ENCODE measurements at places on chromosomes 16 and 17.
A peak's percentile ranks its signal among the peaks of the same experiment; 100 is the strongest.

DNA sequence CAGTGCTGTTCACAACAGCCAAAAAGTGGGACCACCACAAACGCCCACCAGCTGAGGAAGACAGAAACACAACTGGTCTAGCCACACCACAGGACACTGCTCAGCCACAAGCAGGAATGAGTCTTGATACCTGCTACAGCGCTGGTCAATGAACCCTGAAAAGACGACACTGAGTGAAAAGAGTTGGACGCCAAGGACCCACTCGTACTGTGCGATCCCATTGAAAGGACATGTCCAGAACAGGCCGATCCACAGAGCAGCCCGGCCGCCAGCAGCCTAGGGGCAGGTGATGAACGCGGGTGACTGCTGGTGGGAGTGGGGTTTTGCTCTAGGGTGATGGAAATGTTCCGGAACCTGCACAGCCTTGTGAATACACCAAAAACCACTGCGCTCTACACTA is 10.6 kb upstream of the SLC38A8 start:
- DNase-seq: no peak

DNA sequence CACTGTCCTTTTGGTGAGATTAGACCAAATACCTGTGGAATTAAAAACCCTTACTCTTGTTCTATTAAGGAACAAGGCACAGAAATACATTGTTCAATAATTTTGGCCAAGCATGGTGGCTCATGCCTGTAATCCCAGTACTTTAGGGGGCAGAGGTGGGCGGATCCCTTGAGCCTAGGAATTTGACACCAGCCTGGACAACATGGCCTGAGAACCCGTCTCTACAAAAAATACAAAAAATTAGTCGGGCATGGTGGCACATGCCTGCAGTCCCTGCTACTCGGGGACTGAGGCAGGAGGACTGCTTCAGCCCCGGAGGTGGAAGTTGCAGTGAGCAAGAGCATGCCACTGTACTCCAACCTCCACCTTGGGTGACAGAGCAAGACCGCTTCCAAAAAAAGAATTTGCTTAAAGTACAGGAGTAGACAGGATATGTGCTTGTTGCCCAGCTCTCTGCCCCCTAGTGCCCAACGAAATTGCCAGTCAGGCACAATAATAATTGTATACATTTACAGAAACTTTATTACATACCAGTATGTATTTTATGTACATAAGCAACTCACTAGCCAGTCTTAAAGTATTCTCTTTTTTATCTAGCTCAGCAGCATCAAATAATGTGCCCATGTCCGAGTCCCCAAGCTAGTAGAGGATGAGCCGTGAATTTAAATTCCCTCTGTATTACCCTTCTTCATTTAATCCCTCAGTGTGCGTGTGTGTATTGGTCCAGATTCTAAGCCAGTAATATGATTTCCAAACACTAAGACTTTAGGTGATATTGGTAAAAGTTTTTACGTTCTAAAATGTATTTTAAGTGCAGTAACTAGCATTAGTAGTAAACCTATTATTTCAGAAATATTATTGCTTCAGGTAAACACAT is 1.4 kb downstream of the THUMPD1 start:
- no peak for DNase-seq

GRCh38 chr16:59634004-59634579 is 900.0 kb upstream of the GOT2 start:
- DNase-seq: no peak

GRCh38 chr16:58494981-58495520 is 4.9 kb upstream of the NDRG4 start:
- peak; percentile 74 for DNase-seq

- no peak for DNase-seq
Observed at GRCh38 chr17:3038941-3039340, 24.5 kb downstream of the OR1D5 start.

- no peak for DNase-seq
Observed at GRCh38 chr16:1014771-1015495, 33.4 kb downstream of the SOX8 start.

DNA sequence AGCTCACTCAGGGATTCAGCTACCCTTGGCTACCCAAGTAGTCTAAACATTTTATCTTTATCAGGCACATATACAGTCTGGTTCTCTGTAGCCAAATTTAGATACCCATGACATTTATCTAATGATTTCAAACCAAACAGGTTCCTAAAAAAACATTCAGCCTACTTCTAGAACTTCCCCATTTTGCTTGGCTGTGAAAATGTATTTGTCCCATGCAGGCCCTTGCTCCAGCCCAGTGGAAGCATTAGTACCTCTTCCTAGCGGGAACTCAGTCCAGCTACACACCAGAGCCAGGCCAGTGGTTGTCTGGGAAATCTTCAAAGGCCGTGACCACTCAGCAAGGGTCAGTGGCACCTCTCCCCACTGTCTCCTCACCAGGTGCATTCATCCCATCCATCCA is 26.2 kb upstream of the NAGLU start:
- no peak for DNase-seq

GRCh38 chr16:709566-710499 is 4.2 kb upstream of the FBXL16 start:
- no peak for DNase-seq

GRCh38 chr17:75707079-75707571 is 14.1 kb upstream of the ITGB4 start:
- DNase-seq: no peak

DNA sequence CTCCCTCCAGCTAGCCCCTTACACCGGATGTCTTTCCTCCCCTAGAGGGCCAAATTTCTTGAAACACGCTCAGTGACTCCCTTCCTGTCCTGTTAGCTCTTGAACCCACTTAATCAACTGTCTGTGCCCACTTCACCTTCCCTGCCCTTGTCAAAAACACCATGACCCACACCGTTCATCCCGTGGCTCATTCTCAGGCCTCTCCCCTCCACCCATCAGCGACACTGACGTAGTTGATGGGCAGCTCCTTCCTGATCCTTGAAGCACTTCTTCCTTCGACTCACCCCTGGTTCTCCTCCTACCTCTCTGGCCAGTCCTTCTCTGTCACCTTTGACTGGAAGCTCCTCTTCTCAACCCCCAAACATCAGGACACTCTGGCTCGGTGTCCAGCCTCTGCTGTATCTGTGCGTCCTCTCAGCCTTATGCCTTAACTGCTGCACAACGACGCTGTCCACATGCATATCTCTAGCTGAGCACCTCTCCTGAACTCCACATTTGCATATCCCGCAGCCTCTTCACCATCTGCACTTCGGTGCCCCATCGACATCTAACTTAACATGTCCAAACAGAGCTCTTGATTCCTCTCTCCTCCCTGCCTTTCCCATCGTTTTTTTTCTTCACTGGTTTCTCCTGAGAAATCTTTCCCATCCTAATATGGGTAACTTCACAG is 39.3 kb upstream of the CCDC182 start:
- DNase-seq: no peak

- DNase-seq: no peak
Observed at GRCh38 chr16:3183445-3184139, 4.4 kb upstream of the OR1F1 start.

DNA sequence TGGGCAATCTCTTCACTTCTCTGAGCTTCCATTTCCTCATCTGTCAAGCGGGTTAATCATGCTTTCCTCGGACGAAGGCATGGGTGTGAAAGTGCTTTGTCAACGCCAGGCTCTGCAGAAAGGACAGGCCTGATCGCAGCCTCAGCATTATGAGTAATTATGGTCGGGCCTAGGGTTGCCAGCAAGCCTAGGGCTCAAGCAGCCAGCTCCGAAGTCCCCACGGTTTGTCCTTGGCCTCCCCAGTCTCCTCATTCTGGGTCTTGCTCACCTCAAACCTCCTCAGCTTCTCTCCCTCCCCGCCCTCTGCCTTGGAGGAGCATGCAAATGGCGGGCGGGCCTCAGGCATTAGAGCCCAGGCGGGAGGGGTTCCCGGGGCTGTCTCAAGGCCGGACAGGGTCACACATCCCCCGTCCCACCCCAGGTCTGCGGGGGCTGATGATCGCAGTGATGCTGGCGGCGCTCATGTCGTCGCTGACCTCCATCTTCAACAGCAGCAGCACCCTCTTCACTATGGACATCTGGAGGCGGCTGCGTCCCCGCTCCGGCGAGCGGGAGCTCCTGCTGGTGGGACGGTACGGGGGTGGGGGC is 10.2 kb upstream of the FAM83G start:
- DNase-seq: no peak

GRCh38 chr16:12775656-12776236 is 27.9 kb downstream of the CPPED1 start:
- DNase-seq: no peak

DNA sequence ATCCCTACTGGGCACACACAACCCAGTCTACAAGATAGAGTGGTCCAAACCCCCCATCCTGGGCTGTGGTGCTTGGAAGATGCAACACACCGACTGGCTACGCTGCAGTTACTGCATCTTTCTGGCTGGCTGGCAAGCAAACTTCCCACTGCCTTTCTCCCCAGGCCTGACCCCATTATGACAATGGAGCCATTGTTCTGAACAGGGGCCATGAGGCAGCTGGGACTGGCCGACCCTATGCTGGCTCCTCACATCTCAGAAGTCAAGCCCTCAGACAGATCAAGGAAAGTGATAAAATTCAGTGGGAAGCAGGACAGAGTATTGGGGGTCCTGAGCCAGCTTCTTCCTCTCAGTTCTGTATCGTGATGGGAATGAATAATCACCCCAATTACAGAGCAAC is 364.1 kb upstream of the ASIC2 start:
- DNase-seq: no peak

GRCh38 chr16:70738083-70738977 is 52.5 kb upstream of the MTSS2 start:
- DNase-seq: no peak

GRCh38 chr17:1807890-1808289 is 21.8 kb downstream of the SMYD4 start:
- no peak for DNase-seq

- DNase-seq: no peak
Observed at GRCh38 chr16:80940069-80940856, 66.4 kb downstream of the CMC2 start.

DNA sequence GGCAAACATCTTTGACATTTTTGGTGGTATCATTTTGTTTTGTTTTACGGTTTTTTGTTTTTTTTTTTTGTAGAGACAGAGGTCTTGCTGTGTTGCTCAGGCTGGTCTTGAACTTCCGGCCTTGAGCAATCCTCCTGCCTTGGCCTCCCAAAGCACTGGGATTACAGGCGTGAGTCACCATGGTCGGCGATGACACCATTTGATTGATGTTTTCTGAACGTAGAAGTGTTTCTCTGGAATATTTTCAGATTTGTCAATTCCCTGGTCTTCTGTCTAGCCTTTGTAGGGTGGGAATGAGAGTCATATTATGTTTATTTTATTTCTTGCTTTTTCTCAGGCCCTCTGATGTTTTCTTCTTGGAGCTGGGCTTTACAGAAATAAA is 32.2 kb upstream of the BRD7 start:
- no peak for DNase-seq

GRCh38 chr16:5885521-5885920 is 787.9 kb upstream of the EEF2KMT start:
- DNase-seq: no peak

- no peak for DNase-seq
Observed at GRCh38 chr17:79690466-79690865, 40.3 kb upstream of the ENPP7 start.

- DNase-seq: no peak
Observed at GRCh38 chr17:41682631-41683030, 6.1 kb upstream of the EIF1 start.

DNA sequence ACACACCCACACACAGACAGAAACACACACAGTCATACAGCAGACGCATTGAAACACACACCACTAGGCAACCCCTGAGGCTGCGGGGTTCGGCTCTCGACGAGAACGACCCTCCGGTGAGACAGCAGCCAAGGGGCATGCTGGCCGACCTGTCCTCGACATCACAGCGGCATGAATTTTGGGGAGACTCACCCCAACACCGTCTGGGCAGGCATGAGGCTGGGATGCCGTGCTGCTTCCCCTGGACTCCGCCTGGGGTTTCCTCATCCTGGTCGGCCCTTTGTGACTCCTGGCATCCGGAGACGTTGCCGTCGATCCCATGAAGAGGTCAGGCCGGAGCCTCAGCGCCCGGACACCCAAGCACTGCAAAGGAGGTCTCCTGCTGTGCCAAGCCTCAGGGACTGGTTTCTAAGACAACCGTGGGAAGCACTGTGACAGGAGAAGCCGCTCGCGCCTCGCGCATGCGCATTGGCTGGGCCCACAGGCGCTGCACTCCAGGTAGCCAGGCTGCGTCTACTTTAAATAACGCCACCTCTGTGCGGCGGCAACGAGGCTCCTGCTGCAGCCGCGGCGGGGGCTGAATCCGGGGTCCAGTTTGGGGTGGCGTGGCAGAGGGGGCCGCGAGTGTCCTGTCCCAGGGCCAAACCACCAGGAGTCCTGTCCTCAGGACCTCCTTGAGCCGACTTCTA is 13.8 kb upstream of the KCNJ18 start:
- no peak for DNase-seq

- DNase-seq: no peak
Observed at GRCh38 chr17:67862614-67863217, 37.4 kb downstream of the BPTF start.

DNA sequence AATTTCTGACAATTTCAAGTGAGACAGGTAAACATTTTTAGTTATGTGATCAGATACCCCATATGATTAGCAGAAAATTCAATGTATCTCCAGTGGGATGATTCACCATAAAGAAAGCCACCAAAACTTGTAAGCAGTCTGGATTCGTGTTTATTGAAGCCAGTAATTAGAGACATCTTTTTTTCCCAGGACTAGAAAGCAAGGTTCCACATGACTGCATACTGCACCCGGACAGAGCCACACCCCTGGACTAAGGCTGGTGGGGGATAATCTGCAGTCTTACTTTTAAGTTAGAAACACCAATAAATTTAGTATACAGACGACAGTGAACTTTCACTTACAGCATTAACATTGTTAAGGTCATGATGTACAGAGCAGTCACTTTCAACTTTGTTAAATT is 24.2 kb upstream of the CMTM4 start:
- DNase-seq: no peak

GRCh38 chr16:726438-727290 is at the start of the genes CCDC78 and HAGHL:
Gene CCDC78 (minus strand): TSS chr16:726443. CDS start chr16:726367, 76 bp downstream.
Gene HAGHL (plus strand): TSS chr16:727106. CDS start chr16:727510, 404 bp downstream.
- peak; percentile 40 for DNase-seq

DNA sequence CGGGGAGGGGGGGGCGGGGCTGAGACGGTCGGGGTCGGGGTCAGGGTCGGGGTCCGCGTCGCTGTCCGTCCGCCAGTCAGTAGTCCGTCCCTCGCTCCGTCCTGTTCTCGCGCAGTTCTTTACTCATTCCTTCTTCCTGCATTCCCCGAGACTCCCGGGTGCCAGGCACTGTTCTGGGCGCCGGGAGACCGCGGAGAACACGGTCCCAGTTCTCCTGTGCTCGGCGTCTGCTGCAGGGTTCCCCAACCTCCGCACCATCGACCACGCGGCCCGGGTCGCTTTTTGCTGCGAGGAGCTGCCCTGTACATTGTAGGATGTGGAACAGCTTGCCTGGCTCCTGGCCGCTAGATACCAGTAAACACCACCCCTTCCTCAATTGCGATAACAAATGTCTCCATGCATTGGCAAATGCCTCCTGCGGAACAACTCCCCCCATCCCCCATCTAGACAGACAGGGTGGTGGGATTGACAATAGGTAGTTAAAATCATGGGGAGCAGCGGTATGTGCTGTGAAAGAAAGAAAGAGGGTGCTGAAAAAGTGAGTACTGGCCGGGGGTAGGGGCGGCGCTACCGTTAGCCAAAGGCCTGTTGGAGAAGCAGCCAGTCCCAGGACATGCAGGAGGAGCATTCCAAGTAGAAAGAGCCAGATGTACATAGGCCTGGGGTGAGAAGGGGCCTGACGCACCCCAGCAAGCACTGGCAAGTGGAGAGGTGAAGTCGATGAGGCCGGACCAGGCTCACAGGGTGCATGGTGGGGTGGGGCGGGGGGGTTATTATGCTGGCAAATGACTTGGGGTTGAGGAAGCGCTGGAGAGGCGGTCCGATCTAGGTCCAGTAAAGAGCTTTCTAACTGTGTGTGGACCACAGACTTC is 631 bp downstream of the TRAF7 start:
- no peak for DNase-seq

- DNase-seq: no peak
Observed at GRCh38 chr17:62756198-62756597, 51.9 kb downstream of the MARCHF10 start.
